ENCODE measurements at places on chromosomes 5 and 9.
A peak's percentile ranks its signal among the peaks of the same experiment; 100 is the strongest.

GRCh38 chr9:734831-735511, 106.5 kb upstream of the DMRT1 start:
- DNase-seq = no peak

DNA sequence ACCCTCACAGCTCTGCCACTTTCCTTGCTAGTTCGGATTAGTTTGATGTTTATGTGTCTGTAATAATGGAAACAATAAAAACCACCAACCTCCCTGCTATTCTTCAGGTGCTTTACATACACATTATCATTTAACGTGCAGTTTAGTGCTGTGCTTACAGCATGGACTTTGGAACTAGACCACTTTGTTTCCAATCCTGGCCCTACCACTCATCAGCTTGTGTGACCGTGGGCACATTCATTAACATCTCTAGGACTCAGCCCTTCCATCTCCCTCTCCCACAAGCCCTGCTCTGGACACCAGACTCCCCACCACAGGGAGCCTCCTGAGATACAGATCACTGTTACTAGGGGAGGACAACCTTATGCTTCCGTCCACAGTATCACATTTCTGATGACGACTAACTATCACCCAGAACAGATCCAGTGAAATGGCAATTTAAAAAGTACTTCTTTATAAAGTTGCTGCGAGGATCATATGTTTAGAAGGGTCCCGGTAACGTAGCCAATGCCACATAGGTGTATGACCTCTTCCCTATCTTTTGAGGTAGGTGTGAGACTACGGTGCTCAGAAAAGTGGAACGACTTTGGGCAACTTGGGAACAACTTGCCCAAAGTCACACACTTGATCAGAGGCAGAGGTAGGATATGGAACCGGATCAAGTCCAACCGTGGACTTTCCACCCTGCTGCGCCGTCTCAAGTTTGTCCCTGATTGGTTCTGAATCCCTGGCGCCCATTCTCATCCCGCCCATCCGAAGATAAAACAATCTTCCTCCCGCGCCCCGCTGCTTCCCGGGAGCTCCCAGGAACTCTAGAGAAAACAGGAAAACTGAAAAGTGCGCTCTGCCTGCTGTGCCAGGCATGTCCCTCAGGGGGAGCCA, 132.4 kb upstream of the NIPBL start:
- DNase-seq = no peak

- DNase-seq = no peak
Observed at GRCh38 chr9:93231121-93231694, 47.3 kb downstream of the WNK2 start.

GRCh38 chr5:179839328-179840256, 18.9 kb downstream of the SQSTM1 start:
- no peak for DNase-seq

GRCh38 chr9:137127301-137128157, 11.4 kb upstream of the GRIN1 start:
- DNase-seq = peak; percentile 56

DNA sequence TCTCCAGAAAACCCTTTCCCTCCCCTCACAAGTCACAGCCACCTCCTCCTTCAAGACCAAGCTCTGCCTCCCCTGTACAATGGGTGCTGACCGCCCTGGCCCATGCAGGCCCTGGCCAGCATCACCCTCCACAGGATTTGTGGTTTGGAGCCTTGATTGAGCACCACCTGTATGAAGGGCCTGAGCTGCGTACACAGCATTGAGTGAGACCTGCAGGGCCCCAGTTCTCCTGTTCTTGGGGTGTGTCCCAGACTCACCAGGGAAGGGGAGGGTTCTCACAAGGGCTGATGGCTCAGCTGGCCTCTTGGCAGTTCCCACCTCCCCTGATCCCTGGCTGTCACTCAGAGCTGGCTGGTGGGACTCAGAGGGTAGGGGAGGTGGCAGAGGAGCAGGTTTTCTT, 63.7 kb upstream of the IER5L start:
- DNase-seq = no peak

GRCh38 chr5:172881691-172882370, 47.8 kb downstream of the ERGIC1 start:
- DNase-seq = peak; percentile 18

GRCh38 chr5:57439601-57440000, 43.0 kb downstream of the ACTBL2 start:
- no peak for DNase-seq
